Activated naive CD8-positive, alpha-beta T cell treated with anti-CD3 and anti-CD28 coated beads for 36 hours (primary cell): ENCODE measurements at places on chromosomes 3 and 15. TPM values are rescaled to one million over a fixed set of nuclear protein-coding genes. Genes with fewer than 3 reads are reported as not detected.

GRCh38 chr3:52253314-52254304 is 8.1 kb downstream of the PPM1M start:
- H3K36me3 ChIP-seq, result peaks cover 77% of the 10 kb centered on the region
- H3K27ac ChIP-seq, result peak overlapping the region; percentile 99
- H3K27me3 ChIP-seq, result no peaks in the 10 kb centered on the region
- peak overlapping the region; percentile 76 for H3K4me3 ChIP-seq

GRK7 gene
- not detected for total RNA-seq

DNA sequence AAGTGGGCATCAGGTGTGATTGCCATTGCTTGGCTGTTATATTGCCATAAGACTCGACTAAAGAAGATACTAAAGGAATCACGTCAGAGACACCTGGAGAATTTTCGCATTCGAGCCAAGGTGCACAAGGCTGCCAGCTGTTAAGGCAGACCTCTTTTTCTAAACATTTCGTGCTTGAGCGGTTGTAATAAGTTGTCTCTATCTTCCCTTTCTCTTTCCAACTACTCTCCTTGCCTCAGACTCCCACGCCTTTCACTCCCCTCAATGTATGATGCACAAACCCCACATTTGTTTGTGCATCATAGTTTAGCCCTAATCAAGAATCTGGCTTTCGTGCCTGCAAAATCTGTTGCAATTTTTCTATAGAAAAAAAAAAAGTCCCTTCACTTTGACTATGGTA is 118.0 kb downstream of the IQCH start:
- H3K4me3 ChIP-seq, result no peak overlapping the region
- no peak for DNase-seq
- H3K4me1 ChIP-seq, result no peaks in the 10 kb centered on the region

DNA sequence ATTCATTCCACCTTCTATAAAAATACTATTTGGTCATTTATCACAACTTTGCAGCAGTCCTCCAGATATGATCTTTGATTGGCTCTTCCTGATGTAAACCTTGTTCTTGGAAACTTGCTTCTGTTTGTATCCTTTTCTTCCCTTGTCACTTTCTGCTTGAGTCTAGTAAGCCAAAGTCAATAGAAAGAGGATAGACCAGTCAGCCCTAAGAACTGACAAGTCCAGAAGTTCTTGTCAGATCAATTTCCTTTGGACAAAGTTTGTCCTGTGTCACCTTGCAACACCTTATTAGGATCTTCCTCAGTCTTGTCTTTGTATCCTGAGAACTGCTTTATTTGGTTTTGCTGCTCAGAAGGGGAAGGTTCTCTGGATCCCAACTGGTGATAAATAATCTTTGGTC is 87.9 kb upstream of the CCDC54 start:
- H3K36me3 ChIP-seq, result no peaks in the 10 kb centered on the region
- H3K4me3 ChIP-seq, result no peak overlapping the region
- no peaks in the 10 kb centered on the region for H3K4me1 ChIP-seq

DISP2 gene
- 0.14 TPM for total RNA-seq

- H3K36me3 ChIP-seq, result peaks cover 63% of the 10 kb centered on the region
- H3K27me3 ChIP-seq, result no peaks in the 10 kb centered on the region
- H3K27ac ChIP-seq, result no peak overlapping the region
- H3K4me1 ChIP-seq, result peaks cover 21% of the 10 kb centered on the region
Measured at GRCh38 chr3:122688996-122689395, 8.4 kb downstream of the PARP14 start.

GRCh38 chr15:63601026-63601703 is 4.0 kb downstream of the FBXL22 start:
- DNase-seq, result peak; percentile 62
- H3K27me3 ChIP-seq, result no peaks in the 10 kb centered on the region
- H3K4me1 ChIP-seq, result peaks cover 53% of the 10 kb centered on the region
- peak overlapping the region; percentile 89 for H3K4me3 ChIP-seq
- peak overlapping the region; percentile 95 for H3K27ac ChIP-seq

PLSCR2 gene
- total RNA-seq, result not detected

DUOXA2 gene
- total RNA-seq, result not detected

RTP4 gene
- total RNA-seq, result 4.9 TPM

- no peaks in the 10 kb centered on the region for H3K36me3 ChIP-seq
- DNase-seq, result no peak
- H3K4me3 ChIP-seq, result no peak overlapping the region
Measured at GRCh38 chr15:31212326-31213080, 111.0 kb upstream of the TRPM1 start.

- no peaks in the 10 kb centered on the region for H3K27me3 ChIP-seq
- DNase-seq, result no peak
- H3K27ac ChIP-seq, result no peak overlapping the region
- no peak overlapping the region for H3K4me3 ChIP-seq
- H3K4me1 ChIP-seq, result peaks cover 9% of the 10 kb centered on the region
Measured at GRCh38 chr3:122421836-122422235, 6.0 kb upstream of the WDR5B start.

OR5K2 gene
- not detected for total RNA-seq
